Muscle of arm (tissue), 14 donors: ENCODE measurements at places on chromosomes 6 and 20.

DNA sequence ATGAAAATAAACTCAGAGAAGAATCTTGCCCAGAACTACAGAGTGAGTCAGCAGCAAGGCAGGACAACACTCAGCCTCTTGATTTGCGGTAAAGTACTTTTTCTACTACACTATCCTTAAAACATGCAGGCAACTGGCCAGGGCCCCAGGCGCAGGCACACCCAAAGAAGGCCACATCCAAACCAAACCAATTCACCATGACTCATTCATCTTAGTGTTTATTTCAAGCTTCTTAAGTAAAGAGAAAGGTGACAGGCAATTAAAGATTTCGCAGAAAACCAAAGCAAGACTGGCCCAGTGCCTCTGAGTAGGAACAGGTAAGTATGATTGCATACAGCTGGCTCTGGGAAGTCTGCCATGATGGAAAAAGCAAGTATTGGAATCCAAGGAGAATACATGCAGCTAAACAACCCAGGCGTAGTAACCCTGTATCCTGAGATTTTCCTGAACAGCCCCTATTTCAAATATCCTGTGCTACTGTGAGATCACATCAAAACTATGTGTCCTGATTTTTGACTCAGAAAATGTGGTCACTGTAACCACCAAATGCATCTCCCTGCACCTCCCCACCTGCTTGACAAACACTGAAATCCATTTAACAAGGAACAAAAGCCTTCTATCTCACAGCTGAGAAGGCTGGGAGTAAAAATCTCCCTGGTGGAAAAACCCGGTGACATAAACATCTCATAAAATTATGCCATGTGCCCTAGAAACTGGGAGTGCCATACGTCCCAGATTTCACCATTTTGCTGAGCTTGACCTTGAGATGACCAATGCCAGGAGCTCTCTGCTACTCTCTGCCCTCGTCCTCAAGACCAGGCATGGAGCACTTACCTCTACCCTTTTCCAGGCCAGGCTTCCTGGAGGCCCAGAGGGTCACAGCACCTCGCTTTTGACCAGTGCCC is 12.4 kb downstream of the WFDC3 start:
- DNase-seq, result peak; percentile 87

DNA sequence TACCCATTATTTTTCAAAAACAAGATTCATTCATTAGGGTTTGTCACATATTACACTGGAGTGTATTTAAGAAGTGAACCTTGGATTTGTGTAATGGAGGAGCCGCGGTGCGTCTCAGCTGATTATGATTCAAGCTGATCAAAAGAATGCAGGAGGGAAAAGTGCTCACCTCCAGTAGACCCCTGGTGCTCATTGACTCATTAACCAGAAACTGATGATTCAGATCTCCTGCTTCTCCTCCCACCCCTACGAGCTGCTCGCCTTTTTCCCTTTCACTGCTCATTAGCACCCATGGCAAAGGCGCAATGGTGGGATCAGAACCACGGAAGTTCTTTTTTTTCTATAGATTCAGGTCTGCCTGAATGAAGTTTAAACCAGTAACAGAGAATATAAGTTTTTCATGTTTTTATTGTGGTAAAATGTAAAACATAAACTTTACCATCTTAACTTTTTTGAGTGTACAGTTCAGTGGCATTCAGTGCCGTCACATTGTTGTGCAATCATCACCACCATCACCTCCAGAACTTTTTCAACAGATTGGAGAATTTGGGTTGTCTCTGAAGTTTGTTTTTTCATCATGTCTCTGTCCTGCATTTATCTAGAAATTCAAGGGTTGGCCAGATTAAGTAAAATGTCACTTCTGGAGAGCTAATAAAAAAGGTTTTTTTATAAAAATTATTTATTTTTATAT is 101.6 kb downstream of the LINC00237 start:
- no peak for DNase-seq

- no peak for DNase-seq
Observed at GRCh38 chr20:1566701-1567100, 9.2 kb upstream of the SIRPD start.

GRCh38 chr20:4026093-4026601 is 10.8 kb upstream of the RNF24 start:
- peak; percentile 58 for DNase-seq

DNA sequence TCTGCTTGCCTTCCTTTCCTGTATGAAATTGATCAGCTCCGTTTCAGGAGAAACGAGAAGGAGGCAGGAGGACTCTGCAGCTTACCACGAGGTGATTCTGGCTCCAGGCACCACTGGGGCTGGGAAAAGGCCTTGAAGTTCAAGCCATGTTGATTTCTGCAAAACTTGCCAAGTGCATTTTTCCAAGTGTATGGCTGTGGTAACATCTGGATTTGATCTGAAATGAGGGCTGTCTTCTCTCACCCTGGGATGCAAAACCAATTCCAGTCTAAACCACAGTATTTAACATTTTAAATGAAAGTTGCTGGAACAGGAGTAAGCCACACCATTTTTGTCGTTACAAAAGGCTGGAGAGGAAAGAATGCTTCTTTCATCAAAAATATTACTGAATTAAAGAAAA is 36.1 kb upstream of the FAM210B start:
- DNase-seq, result peak; percentile 6

GRCh38 chr20:58673119-58673518 is 19.5 kb upstream of the NPEPL1 start:
- DNase-seq, result no peak

DNA sequence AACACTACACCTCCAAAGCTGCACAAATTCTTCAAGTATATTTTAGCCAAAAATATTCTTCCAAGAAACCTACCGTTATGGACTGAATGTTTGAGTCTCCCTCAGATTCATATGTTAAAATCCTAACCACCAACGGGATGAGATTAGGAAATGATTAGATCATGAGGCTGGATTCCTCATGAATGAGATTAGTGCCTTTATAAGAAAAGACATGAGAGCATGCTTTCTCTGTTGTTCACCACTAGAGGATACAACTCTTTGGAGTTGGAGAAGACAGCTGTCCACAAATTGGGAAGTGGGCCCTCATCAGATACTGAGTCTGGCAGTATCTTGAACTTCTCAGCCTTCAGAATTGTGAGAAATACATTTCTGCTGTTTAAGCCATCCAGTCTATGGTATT is 7.1 kb upstream of the SLC17A4 start:
- DNase-seq, result no peak

GRCh38 chr20:31780839-31781238 is 38.3 kb upstream of the MYLK2 start:
- DNase-seq, result no peak

GRCh38 chr6:166720856-166721255 is 93.8 kb upstream of the RPS6KA2 start:
- DNase-seq, result no peak

GRCh38 chr20:45933266-45934045 is 1.0 kb upstream of the PCIF1 start:
- peak; percentile 61 for DNase-seq

- no peak for DNase-seq
Observed at GRCh38 chr6:158046201-158047126, 64.8 kb downstream of the SYNJ2 start.

DNA sequence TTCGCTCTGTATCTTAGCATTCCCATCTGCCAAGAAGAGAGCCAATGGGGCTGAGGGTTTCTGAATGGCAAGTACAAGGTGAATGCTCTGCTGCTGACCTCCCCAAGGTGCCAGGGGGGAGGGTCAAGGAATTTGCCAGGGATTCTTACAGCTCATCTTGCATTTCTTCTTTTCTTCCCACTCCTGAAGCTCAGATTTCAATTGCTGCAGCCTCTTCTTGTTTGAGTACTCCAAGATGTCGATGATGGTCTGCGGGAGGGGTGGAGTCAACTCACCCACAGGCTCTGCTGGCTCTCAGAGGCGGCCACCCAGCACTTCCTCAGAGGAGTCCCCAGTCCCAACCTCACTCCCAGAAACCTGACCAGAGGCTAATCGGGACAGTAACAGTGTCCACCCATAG is 12.4 kb downstream of the C20orf96 start:
- DNase-seq, result no peak

DNA sequence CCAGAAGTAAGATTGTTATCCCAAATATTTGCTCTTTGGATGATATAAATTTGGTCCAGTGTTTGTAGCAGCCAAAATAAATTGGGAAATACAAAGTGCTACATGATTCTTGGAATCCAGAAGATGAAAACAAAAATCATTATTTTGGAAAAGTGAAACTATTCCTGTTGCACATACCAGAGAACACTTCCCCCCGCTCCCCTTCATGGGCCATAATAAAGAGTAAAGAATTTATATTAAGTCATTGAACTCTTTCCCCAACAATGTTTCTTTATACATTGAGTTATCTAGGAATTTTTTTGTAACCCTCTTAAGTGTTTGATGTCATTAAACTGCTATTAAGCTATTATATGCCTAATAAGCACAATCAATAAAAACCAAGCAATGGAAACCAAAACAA is 490.4 kb upstream of the HS3ST5 start:
- DNase-seq, result no peak

GRCh38 chr6:45421709-45422502 is 44.2 kb upstream of the SUPT3H start:
- peak; percentile 55 for DNase-seq

GRCh38 chr6:122153557-122153956 is 245.9 kb upstream of the HSF2 start:
- DNase-seq, result no peak

DNA sequence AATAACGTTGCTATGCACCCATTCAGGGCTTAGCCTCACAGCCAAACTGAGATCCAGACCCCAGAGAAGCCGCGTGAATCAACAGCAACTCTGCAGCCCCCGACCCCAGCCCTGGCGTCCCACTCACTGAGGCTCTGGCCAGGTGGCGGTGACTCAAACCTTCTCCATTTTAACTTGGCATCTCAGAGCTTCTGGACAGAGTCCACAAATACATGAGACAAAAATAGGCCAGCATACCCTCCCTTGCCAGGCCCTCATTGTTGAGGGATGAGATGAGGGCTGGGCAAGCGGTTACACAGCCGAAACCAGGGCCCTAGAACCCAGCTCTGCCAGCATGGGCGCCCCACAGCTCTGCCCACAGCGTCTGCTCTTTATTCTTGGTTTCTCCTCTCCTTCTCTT is 118.4 kb downstream of the MYLK4 start:
- peak; percentile 33 for DNase-seq

DNA sequence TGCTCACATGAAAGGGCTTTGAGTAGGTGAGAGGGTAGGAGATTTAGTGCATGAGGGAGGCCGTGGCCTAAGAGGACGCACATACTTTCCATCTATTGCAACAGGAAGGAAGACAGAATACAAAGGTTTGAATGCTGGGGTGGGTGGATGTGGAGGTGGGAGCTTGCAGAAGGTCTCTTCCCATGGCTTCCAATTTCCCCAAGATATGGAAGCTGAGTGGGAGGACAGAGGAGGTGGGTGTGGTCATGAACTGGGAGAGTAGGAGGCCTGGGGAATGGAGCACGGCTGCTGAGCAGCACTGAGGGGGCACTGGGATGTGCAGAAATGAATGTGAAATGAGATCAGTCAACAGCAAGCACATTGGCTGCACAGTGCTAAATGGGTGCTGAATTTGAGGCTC is 70.3 kb downstream of the SCML4 start:
- DNase-seq, result no peak

GRCh38 chr20:25280051-25280573 is 32.2 kb downstream of the PYGB start:
- no peak for DNase-seq
